Stimulated activated CD8-positive, alpha-beta memory T cell treated with anti-CD3 and anti-CD28 coated beads, Interleukin-7, amount 100 ng/mL, for 1 hour (primary cell): ENCODE measurements at places on chromosomes 6 and 20.

- no peak for DNase-seq
Measured at GRCh38 chr20:17634661-17635331, 47.2 kb downstream of the RRBP1 start.

- no peak for DNase-seq
Measured at GRCh38 chr20:40655451-40655850, 33.6 kb downstream of the MAFB start.

DNA sequence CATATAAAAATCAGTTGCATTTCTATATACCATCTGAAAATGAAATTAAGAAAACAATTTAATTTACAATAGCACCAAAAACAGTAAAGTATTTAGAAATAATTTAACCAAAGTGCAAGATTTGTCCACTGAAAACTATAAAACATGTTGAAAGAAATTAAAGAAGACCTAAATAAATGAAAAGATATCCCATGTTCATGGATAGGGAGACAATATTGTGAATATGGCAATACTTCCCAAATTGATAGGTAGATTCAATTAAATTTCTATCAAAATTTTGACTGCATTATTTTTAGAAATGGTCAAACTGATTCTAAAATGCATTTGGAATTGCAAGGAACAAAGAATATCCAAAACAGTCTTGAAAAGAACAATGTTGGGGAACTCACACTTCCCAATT is 17.6 kb upstream of the POU3F2 start:
- DNase-seq: no peak

GRCh38 chr6:42629845-42630244 is 66.0 kb downstream of the UBR2 start:
- DNase-seq: no peak

- no peak for DNase-seq
Measured at GRCh38 chr6:25042036-25042521, 106.3 kb upstream of the RIPOR2 start.

DNA sequence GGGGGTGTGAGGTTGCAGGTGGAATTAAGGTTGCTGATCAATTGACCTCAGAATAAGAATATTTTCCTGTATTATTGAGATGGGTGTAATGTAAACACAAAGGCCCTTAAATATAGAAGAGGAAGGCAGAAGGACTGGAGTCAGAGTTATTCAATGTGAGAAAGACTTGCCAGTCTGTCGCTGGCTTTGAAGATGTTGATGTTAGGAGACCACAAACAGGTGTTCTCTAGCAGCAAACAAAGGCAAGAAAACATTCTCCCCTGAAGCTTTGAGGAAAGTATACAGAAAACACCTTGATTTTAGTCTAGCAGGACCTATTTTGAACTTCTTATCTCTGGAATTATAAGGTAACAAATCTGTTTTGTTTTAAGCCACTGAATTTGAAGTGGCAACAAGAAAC is 138.9 kb upstream of the PTPRK start:
- DNase-seq: no peak

- no peak for DNase-seq
Measured at GRCh38 chr20:39839399-39840119, 849.5 kb downstream of the MAFB start.

DNA sequence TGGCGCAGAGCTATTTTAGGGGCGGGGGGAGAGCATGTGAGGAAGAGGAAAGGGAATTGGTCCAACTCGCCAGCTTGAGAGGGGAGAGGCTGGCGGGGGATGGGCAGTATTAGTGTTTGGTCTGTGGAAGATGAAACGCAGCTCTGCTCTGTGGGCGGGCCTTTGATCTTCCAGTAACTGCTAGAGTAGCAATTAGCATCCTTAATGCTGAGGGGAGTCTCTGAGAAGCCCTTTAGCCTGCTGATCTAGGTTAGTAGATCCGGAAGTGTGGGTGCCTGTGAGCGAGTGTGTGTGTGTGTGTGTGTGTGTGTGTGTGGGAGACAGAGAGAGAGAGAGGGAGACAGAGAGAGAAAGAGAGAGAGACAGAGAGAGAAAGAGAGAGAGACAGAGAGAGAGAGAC is 117.2 kb upstream of the BACH2 start:
- DNase-seq: peak; percentile 43
